ENCODE measurements at places on chromosomes 16 and 17. TPM values are rescaled to one million over a fixed set of nuclear protein-coding genes. Genes with fewer than 3 reads are reported as not detected.

STUB1 gene
- total RNA-seq: 74.3 TPM

LPCAT2 gene
- total RNA-seq: 1.4 TPM

GFOD2 gene
- total RNA-seq: 12.5 TPM

LGALS9B gene
- total RNA-seq: 2.0 TPM

DNA sequence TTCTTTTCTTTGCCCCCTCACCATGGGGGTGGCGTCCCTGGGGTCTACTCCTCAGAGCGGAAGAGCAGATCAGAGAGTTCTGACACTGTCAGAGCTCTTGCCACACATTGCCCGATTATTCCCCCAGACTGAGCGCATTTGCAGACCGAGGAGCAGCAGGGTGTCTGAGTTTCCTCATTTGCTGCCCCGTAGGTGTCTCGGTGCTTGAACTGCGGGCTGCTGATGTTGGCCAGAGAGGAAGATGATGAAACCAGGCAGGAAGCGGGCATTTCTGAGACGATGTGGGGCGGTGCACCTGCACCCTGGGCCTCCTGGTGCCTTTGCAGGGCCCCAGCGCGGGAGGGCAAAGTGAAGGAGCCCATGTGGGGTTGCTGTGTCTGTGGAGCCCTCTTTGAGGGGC lies 55.2 kb downstream of the ARSG start:
- H3K27ac ChIP-seq: peak overlapping the region; percentile 97
- peak; percentile 75 for DNase-seq
- H3K4me1 ChIP-seq: peaks cover 69% of the 10 kb centered on the region
- peaks cover 7% of the 10 kb centered on the region for H3K36me3 ChIP-seq

DNA sequence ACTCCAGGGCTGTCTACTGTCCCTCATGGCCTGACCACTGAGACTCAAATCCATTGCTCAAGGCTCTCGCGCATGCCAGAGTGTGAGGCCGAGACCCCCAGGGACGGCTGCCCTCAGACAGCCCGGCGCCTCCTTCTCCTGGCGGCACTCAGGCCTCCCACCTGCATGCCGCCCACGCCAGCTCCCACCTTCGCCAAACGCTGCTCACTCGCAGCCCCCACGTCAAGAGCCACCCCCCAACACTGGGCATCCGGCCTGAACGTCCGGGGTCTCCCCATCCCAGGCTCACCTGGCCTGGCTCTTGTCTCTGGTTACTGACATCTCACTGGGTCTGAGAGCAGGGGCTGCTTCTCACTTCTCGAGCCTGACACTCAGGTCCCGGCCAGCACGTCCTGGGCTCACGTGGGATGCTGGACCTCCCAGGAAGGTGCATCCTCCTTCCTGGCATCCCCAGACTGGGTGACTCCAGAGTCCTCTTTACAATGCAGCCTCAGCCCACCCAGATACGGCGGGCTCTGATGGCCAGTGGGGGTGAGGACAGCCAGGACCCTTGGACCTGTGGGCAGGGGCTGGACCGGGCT lies 12.2 kb upstream of the CACNA1H start:
- H3K36me3 ChIP-seq: no peaks in the 10 kb centered on the region
- H3K4me3 ChIP-seq: no peak overlapping the region
- no peak for DNase-seq
- H3K27me3 ChIP-seq: no peaks in the 10 kb centered on the region
- H3K4me1 ChIP-seq: peaks cover 3% of the 10 kb centered on the region

- H3K27ac ChIP-seq: peak overlapping the region; percentile 87
- peaks cover 27% of the 10 kb centered on the region for H3K4me1 ChIP-seq
- peaks cover 4% of the 10 kb centered on the region for H3K36me3 ChIP-seq
- DNase-seq: peak; percentile 49
- H3K4me3 ChIP-seq: peak overlapping the region; percentile 91
Measured at GRCh38 chr17:50426814-50427787, 1.1 kb downstream of the ACSF2 start.

GRCh38 chr17:7428557-7428956 lies at the start of gene SPEM3:
TSS of gene SPEM3 (plus strand) at chr17:7428857. CDS start at chr17:7428903, 46 bp downstream.
- H3K4me1 ChIP-seq: peaks cover 1% of the 10 kb centered on the region
- no peak within 1 kb of the TSS for H3K4me3 ChIP-seq
- H3K27me3 ChIP-seq: no peaks in the 10 kb centered on the region
- no peak within 1 kb of the TSS for H3K27ac ChIP-seq
- no peak for DNase-seq
- no peaks in the 10 kb centered on the region for H3K36me3 ChIP-seq

DNA sequence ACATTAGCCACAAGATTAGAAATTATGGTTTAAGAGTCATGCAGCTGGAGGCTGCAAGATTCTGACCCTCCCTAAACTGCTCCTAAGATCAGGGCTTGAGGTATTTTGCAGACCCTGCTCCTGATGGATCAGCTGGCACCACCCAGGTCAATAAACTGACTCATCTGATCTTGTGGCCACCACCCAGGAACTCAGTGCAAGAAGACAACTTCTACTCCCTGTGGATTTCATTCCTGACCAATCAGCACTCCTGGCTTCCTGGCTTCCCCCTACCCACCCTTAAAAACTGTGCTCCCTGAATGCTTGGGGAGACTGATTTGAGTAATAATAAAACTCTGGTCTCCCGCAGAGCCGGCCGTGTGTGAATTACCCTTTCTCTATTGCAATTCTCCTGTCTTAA lies 25.0 kb upstream of the MILR1 start:
- H3K4me3 ChIP-seq: no peak overlapping the region
- H3K4me1 ChIP-seq: peaks cover 7% of the 10 kb centered on the region
- peaks cover 12% of the 10 kb centered on the region for H3K27me3 ChIP-seq

DNA sequence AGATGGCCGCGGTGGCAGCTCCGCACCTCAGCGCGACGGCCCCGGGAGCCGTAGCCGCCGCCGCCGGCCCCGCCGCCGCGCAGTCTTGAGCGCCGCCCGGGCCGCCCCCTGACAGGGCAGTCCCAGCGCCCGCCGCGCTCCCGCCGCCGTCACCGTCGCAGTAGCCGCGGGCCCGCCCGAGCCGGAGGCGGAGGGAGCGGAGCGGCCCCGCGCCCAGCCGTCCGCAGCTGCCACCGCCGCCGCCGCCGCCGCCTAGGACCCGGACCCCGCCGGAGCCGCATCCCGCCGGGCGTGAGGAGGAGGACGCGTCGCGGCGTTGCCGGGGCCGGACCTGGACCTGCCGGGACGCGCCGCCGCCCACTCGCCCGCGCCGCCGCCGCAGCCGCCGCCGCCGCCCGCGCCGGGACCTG lies 218 bp downstream of the TNRC6C start:
- H3K27ac ChIP-seq: peak overlapping the region; percentile 78
- peaks cover 2% of the 10 kb centered on the region for H3K36me3 ChIP-seq
- H3K4me1 ChIP-seq: peaks cover 33% of the 10 kb centered on the region
- DNase-seq: no peak

All from activated naive CD8-positive, alpha-beta T cell treated with anti-CD3 and anti-CD28 coated beads, Interleukin-2, amount 10 ng/mL, durations not matched to agents 7 days and 5 days (primary cell).